ENCODE measurements at places on chromosomes 11 and 22.

DNA sequence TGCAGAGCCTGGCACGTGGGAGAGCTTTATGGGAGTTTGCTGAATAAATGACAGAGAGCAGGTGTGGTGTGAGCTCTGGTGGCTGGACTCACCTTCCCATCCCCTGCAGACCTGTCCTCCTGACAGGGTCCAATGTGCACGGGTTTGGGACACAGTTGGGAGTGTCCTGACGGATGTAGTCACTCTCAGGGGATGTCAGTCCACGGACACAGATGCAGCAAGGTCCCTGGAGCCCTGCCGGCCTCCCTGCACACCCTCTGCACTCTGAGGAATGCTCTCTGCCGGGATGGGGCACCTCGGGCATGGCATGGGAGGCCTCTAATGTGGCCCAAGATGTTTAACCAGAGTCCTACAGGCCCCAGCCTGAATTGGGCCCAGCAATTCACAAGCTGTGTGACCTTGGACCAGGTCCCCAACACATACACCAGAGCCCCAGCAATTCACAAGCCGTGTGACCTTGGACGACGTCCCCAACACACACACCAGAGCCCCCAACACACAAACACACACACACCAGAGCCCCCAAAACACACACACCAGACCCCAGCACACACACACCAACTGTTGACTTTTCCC is 30.0 kb upstream of the RFPL3 start:
- no peak for DNase-seq

- no peak for DNase-seq
Observed at GRCh38 chr11:1650918-1651262, 21.3 kb downstream of the KRTAP5-5 start.

DNA sequence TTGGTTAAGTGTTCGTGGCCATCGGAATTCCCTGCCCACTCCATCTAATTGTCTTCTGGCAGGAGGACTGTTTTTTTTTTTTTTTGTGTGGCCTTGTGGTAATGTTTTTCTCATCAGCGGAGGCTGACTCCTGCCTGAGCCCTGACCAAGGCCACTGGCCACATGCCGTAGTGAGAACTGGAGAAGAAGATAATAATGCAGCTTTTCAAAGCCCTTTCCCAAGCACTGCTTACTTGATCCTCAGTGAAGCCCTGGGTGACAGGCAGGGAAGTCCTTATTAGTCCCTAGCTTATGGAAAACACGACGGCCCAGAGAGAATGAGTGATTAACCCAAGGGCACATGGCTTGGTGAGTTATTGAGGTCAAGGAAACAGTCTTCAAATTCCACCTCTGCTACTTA is 71.2 kb downstream of the ADM start:
- peak; percentile 85 for DNase-seq

GRCh38 chr22:27912101-27912500 is 7.0 kb downstream of the PITPNB start:
- DNase-seq = no peak

DNA sequence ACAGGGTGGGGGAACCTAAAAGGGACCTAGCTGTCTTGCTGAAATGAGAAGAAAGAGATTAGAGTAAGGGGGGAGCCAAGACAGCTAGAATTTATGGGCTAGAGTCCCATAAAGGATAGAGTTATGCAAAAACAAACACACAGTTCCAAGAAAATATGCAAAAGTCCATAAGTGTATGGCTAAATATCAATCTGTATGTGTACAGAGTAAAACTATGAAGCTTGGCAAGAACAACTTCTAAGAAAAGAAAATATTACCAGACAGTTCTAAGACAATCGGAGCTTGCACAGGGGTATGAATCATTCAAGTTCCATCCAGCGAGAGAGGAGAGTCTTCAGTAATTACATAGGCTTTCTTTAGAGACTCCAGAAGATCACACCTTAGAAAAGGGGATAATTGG is 41.8 kb downstream of the GDPD4 start:
- peak; percentile 79 for DNase-seq

GRCh38 chr11:120936356-120936755 is 87.5 kb upstream of the TBCEL start:
- no peak for DNase-seq

- DNase-seq = no peak
Observed at GRCh38 chr11:93958991-93959390, 62.2 kb upstream of the HEPHL1 start.

Data from fibroblast of the aortic adventitia (primary cell).